ENCODE measurements at places on chromosomes 7 and 10.

DNA sequence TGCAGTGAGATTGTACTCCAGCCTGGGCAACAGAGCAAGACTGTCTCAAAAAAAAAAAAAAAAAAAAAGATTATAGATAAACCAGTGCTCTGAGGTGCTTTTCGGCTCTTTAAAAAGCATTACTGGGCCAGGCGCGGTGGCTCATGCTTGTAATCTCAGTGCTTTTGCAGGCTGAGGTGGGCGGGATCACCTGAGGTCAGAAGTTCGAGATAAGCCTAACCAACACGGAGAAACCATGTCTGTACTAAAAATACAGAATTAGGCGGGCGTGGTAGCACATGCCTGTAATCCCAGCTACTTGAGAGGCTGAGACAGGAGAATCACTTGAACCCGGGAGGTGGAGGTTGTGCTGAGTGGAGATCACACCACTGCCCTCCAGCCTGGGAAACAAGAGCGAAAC, 6.6 kb upstream of the HNRNPF start:
- DNase-seq: no peak

DNA sequence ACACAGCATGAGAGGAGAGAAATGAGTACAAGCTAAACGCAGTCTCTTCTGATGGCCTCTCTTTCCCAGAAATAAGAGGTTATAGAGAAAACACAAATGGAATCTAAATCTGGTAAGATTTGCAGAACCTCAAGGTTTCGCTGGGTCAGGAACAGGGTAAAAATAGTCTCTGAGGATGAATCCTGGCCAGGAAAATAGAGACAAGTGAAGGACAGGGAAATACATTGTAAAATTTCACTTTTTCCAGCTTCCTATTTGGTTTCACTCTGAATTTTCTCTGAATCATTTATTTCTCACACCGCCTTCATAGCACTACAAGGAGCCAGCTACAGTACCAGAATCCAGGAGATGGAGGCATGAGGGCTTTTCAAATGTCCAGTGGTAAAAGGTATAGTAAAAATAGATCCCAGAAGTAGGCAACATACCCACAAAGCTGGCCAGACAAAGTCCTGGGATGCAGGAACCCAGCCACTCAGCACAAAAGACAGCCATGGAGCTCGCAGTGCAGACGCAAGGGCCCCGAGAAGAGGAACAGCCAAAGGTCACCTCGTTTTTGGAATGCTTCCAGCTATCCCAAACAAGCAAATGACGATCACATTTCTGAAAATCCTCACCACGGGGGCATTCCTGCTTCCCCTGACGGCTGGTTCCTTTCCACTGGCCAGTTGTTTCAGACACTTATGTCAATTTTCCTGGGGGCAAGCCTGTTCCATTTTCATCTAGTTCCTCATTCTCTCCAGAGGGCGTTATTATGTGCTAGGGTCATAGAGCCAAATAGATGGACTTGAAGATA, 21.5 kb upstream of the IKZF1 start:
- DNase-seq: no peak

DNA sequence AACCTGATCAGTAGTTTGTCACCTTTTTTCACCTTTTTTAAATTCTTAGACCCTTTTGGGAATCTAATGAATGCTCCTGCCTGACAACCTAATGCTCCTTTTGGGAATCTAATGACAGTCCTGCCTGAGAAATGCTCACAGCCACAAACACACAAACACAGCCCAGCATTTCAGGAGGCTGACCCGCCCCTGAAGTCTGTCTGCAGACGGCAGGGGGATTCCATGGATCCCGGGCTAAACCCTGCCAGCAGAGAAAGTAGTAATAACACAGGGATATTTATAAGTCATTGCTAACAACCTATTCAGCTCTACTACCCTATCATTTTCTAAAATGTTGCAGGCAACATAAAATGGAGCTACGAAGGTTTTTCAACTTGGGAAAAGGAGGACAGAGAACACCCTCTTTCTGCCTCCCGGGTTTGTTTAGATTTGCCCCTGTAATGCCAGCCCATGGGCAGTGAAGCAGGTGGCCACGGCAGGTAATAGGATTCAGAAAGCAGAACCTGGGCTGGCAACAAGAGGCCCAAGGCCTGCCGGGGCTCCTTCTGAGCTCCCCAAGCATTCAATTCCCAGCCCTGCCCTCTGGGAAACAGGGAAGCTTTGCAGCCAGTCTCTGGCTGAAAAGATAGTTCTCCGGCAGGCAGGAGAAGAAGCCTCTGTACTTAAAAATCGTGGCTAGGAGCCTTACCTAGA, 65.2 kb downstream of the CREB3L2 start:
- no peak for DNase-seq

- DNase-seq: no peak
Observed at GRCh38 chr7:119175911-119176627, 951.6 kb downstream of the ANKRD7 start.

- DNase-seq: no peak
Observed at GRCh38 chr10:37671802-37672201, 185.6 kb downstream of the ZNF248 start.

GRCh38 chr7:123601530-123601929, at the start of gene ASB15:
ASB15 (plus strand) TSS chr7:123601821; CDS start chr7:123614503, 12,682 bp downstream.
- DNase-seq: no peak

GRCh38 chr7:4022265-4022664, 659.8 kb upstream of the FOXK1 start:
- DNase-seq: no peak

- DNase-seq: no peak
Observed at GRCh38 chr7:30116771-30117170, 18.0 kb upstream of the MTURN start.

GRCh38 chr7:114916261-114916892, 5.5 kb upstream of the MDFIC start:
- no peak for DNase-seq

- no peak for DNase-seq
Observed at GRCh38 chr10:90344226-90344625, 513.6 kb downstream of the HTR7 start.

DNA sequence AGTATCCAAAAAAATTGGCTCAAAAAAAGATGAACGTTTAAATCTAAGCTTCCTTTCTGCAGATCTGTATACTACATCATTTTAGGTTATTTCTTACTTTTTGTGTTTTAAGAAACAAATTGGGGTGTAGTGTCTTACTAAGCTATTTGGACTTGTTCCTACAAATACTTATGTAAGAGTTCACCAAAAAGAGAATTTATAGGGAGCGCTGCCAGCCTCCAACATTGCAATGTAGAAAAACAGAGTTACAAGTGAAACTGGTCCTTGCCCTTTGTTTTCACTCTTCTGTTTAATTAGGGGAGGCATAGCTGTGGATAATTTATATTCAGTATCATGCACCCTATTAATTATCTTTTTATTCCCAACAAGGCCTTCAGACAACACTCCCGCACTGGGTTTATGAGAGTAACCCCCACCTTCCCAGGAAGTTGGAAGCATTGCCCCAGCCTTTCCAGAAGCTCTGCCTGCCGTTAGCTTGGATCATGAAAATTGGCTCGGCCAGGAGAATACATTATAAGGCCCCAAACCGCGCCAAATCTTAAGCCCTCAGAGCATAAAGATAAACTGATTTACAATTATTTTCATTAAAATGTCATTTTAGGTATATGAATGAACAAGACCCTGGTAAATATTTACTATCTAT, 261.8 kb upstream of the KLF6 start:
- DNase-seq: no peak

DNA sequence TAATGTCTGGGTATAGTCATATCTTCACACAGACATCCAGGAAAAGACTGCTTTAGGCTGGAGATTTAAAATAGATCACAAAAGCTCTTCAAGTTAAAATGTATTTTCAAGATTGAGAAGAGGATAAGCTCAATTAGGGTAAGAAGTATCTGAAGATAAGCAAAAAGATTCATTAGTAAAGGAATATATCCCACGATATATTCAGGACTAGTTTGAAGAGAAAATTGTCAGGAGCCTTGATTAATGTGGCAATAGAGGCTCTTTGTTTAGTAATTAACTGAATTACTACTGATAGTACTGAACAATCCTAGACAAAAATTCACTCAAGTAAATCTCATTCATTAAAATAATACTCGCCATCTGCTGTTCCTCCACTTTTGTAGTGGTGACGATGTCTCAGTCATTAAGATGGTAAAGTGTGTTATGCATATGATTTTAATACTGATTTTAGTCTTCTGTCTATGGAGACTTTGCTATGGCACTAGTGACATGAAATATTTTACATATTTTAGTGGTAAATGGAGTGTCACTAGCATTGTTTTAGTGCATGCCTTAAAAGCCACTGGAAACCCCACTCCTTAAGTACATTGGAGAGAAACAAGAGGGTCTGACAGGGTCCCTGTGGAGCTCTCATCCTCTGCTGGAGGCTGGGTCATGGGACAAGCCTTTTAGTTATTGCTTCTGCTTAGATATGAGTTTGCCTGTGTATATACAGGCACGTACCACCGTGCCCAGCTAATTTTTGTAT, 32.8 kb downstream of the INPP5F start:
- no peak for DNase-seq

DNA sequence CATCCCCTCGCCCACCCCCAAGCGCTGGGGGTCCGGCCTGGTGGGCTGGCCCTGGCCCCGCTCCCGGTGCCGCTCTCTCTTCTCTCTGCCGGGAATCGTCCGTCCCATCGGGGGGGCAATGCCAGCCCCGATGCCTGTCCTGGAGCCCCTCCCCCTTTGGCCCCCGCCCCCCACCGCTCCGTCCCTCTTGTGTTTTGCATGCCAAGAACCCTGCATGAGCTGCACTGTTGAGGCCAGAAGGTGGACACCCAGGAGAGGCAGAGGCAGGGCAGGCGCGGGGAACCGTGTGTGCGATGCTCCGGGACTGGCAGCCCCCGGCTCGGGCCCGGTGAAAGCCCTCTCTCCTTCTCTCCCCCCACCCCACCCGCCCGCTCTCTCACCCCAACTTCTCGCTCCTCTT, 22.1 kb upstream of the HSPB1 start:
- DNase-seq: no peak

GRCh38 chr7:28808796-28809533, 149.2 kb downstream of the TRIL start:
- no peak for DNase-seq

DNA sequence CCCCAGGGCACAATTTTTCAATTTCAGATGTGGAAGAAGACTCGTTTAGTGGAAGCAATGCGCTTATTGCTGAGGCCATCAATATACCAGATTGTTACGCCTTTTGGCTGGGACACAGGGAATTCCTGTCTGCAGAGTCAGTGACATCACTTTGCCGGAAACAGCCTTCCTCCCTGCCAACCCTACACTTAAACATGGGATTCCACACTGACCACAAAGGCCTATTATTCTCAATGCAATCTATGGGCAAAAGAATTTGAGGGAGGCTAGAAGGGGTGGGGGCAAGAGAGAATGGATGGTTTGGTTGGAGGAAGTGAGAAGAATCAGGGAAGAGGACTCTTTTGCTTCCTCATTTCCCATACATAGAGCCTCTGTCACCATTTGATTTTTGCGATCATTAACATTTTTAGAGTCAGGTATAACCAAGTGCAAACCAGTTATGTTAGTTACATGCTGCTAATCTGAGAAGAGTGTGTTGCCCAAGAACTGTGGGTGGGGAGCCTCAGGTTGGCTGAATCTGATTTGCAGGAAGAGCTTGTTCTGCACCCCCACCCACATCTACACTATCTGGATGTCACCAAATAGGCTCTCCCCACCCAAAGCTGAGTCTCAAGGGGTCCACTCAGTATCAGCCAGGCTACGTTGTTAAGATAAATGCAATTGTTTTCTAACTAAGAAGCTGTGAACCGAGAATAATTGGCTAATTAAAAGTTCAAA, 58.2 kb downstream of the ENTPD1 start:
- DNase-seq: no peak

GRCh38 chr7:108014747-108015682, 12.1 kb upstream of the LAMB1 start:
- DNase-seq: no peak
